A549 (cell line): ENCODE measurements at places on chromosomes 2 and 18.

- no peak for DNase-seq
Measured at GRCh38 chr2:11907190-11907589, 160.8 kb downstream of the LPIN1 start.

GRCh38 chr18:65435534-65435933 is 315.3 kb upstream of the CDH7 start:
- DNase-seq = no peak

DNA sequence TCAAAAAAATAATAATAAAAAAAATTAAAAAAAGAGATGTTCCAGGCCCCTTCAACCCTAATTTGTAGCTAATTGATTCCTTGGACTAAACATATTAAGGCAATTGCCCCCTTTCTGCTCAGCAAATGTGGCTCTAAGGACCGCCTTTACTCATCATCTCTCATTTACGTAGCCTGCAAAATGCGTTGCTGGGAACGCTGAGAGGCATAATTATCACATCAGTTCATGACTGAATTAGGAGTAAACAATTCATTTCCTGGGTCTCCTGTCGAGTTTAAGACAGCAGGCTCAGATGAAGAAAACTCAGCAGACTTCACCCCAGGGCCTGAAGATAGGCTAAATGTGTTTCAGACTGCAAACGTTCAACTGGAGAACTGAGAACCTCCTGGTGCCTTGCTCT is 413.5 kb downstream of the NBAS start:
- no peak for DNase-seq

GRCh38 chr2:100745604-100746003 is 74.3 kb upstream of the NPAS2 start:
- no peak for DNase-seq

- DNase-seq = no peak
Measured at GRCh38 chr2:170886386-170886785, 42.7 kb upstream of the GORASP2 start.

DNA sequence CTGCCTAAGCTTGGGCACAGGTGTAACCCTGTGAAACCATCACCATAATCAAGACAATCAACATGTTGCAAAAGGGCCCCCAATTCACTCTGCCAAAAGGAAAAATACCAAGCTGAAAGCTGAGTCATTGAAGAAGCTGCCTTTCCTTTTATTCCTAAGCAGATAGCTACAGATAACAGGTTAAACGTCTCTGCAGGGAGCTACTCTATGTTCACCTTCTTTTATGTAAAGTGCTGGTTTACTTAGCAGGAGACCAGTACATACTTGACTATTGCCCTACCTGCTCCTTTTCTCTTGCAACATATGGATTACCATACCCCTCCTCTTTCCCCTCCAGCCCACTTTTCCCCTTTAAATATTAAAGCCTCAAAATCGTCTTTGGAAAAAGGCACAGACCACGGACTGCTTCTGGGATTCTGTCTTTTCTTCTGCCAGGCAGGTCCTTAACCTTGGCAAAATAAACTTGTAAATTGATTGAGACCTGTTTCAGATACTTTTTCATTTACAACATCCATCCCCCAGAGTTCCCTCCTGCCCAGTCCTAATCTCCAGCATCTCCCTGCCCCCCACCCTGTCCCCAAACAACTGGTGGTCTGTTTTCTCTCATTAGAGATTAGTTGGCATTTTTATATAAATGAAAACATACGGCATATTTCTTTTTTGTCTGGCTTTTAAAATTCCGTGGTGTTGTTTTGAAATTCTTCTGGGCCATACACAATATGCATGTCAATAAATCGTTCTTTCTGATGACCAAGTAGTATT is 37.8 kb upstream of the LDLRAD4 start:
- no peak for DNase-seq

DNA sequence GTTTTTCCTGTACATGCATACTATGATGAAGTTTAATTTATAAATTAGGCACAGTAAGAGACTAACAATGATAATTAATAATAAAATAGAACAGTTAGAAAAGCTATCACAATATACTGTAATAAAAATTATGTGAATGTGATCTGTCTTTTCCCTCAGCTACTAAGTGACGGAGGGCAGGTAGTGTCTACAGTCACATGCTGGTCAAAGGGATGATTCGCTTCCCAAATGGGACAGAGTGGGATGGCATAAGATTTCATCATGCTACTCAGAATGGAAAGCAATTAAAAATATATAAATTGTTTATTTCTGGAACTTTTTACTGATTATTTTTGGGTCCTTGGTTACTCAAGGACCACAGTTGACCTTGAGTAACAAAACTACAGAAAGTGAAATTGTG is 71.5 kb downstream of the DAW1 start:
- no peak for DNase-seq

DNA sequence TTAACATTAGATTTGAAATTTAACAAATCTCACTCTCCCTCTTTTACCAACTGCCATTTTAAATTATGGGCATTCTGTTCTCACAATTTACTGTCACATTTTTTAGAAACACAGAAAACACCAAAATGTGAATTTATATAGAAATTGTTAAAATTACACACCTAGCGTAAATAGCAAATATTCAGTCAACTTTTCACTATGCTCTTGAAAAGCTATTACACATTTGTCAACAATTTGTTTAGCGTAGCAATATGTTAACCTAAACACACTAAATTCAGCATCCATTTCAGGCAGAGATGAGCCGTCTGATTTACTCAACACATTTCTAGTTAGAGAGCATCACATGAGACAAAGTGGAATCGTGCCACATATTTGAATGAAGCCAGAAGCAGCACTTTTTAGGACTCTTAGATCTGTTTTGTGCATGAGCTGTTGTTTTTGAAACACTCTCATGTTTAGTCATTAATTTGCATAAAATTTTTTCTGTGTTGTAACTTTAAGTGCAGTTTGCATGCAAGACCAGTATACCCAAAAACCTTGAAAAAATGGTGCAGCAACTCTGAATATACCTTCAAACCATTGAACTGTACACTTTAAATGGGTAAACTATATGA is 8.2 kb downstream of the TTC32 start:
- no peak for DNase-seq

- peak; percentile 79 for DNase-seq
Measured at GRCh38 chr2:54522624-54523281, 66.6 kb downstream of the SPTBN1 start.

DNA sequence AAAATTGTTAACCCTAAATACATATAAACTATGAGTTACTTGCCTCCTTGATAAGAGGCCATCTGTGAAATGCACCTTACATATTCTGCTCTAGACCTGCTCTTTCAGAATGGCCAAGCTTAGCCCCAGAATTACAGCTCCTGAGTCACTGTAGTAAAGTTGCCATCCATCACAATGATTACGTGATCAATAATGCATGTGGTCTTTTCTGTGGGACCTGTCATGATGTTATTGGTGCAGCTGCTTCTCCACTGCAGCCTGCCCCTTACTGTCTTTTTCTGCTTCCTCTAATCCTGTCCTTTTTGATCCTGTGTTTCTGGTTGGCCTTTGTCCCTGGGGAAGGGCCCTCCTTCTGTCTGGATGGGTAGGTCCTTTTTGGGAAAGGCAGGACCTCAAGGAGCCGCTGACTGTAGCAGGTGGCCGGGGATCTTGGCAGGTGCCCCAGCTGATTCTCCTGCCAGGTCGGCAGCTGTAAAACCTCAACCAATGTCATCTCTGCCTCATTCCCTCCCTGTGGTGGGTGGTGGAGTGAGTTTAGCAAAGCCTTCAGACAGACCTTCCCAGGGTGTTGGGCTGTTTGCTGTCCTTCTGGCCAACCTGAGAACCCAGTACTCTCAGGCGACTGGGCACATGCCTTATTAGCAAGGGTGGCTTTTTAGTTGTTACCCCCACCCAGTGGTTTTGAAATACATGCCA is 126.2 kb upstream of the EML6 start:
- DNase-seq = no peak

DNA sequence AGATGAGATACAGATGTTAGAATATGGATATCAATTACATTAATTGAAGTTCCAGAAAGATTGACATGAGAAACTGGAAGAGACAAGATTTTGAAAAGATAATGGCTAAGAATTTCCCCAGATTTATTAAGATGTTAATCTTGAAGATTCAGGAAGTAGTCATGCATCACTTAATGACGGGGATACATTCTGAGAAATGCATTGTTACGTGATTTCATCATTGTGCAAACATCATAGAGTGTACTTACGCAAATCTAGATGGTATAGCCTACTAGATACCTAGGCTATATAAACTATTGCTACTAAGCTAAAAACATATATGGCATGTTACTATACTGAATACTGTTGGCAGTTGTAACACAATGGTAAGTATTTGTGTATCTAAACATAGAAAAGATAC is 6.8 kb upstream of the CHMP3 start:
- no peak for DNase-seq

GRCh38 chr2:240162531-240162930 is 22.1 kb upstream of the OTOS start:
- DNase-seq = no peak

GRCh38 chr2:157470321-157470720 is 26.4 kb upstream of the CYTIP start:
- no peak for DNase-seq

DNA sequence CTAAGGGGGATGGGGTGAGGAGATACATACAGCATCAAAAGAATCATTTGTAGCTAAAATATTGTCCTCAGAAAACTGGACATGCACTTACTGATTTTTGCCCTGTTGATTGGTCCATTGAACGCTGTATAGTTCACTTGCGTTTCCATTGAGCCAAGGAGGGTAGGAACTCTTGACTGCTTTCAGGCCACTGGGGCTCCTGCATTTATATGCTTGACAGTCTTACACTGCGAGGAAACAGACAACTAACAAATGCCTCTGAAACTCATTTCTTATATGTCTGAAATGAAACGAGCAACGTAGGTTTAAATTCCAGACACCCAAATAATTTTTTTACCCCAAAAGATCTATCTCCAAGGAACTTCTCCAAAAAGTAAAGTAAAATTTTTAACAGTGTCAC is 42.1 kb downstream of the ARL5A start:
- no peak for DNase-seq

- no peak for DNase-seq
Measured at GRCh38 chr2:45259138-45259537, 249.9 kb upstream of the SIX2 start.

GRCh38 chr2:193583638-193584400 is 1389.1 kb upstream of the TMEFF2 start:
- DNase-seq = no peak

- no peak for DNase-seq
Measured at GRCh38 chr2:1818404-1818803, 74.1 kb upstream of the PXDN start.

DNA sequence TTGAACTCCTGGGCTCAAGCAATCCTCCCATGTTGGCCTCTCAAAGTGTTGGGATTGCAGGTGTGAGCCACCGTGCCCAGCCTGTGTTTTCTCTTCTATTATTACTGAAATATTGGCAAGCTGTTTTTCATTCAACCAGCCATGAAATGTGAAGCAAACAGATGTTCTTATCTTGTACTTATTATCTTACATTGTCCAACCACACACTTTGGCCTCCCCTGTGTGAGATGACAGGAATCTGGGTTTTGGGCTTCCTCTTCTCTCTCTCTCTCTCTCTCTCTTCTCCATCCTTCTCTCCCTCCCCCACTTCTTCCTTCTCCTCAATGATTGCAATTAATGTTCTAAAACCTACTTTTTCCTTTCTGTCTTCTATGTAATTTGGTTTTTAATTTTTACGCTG is 33.1 kb downstream of the RAMP1 start:
- no peak for DNase-seq

DNA sequence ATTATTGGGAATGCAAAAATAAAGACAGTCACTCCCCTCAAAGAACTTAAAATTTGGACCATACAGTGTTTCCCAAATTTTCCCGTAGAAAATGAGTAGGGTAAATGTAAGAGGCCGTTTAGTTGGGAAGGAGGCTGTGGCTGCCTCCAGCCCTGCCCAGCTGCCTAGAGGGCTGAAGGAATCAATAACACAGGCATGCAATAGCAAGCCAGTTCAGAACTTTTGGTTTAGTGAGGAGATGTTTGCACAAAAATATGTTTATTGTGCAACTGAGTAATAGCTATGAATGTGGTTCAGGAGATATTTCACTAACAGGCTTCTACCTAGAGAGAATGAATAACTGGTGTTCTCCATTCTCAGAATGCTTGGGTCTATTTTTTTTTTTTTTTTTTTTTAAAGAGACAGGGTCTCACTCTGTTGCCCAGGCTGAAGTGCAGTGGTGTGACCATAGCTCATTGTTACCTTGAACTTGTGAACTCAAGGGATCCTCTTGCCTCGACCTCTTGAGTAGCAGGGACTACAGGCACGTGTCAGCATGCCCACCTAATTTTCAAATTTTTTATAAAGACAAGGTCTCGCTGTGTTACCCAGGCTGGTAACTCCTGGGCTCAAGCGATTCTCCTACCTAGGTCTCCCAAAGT is 23.6 kb downstream of the UGP2 start:
- DNase-seq = no peak
